Activated naive CD4-positive, alpha-beta T cell treated with anti-CD3 and anti-CD28 coated beads for 36 hours (primary cell): ENCODE measurements at places on chromosomes 4 and X.

- no peak for DNase-seq
Measured at GRCh38 chr4:171954650-171955049, 141.4 kb downstream of the GALNTL6 start.

- DNase-seq: no peak
Measured at GRCh38 chr4:125666635-125667034, 351.9 kb downstream of the FAT4 start.

DNA sequence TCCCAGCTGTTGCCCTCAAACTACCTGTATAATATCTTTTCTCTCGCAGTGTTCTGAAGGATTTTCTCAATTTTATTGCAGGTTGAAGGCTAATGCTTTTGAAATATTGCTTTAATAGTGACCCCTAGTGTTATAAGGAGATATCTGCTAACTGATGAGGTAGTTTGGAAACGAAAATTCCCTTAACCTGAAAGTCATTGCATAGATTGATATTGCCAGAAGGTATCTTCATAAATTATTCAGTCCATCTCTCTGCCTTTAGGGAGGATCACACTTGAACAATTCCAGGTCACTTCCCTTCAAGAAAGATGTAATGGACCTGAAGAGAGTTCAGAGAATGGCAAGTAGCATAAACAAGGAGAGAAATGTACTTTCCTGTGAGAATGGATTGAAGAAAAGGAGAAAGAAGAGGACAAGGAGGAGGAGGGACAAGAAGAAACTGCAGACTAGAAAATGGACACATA is 44.1 kb downstream of the TIGD4 start:
- DNase-seq: no peak

GRCh38 chrX:47583240-47583861 is 1.1 kb downstream of the TIMP1 start:
- DNase-seq: no peak

- no peak for DNase-seq
Measured at GRCh38 chrX:136262812-136263315, 11.7 kb upstream of the MAP7D3 start.

DNA sequence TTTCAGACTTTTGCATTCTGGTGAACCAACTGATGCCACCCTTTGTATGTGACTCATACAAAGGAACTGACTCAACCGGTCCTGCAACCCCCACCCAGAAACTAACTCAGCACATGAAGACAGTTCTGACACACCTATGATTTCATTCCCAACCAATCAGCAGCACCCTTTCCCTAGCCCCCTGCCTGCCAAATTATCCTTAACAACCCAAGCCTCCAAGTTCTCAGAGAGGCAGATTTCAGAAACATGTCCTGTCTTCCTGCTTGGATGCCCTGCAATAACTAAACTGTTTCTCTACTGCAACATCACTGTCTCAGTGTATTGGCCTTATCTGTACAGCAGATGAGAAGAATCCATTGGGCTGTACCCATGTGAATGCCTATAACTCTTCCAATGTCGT is 284.7 kb downstream of the CAMK2D start:
- DNase-seq: peak; percentile 67

GRCh38 chrX:41085512-41085877 is 250 bp downstream of the USP9X start:
- peak; percentile 61 for DNase-seq

GRCh38 chrX:38768079-38768478 is 33.2 kb upstream of the MID1IP1 start:
- DNase-seq: no peak

DNA sequence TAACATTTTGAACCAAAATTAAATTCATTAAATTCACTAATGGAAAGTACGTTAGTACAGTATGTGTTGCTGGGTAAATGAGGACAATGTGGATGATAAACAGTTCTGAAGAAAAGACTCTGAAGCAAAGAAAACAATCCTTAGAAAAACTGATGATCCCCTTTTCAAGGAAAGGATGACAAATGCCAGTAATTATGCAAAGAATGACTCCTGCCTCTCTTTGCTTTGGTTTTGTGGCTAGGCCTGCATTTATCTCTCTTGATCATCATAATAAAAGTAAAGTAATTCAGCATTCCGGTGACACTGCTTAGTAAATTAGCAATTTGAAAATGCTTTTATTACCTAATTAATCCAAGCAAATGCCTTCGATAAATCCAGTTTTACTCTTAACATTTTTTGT is 652.2 kb upstream of the DIPK2B start:
- no peak for DNase-seq

GRCh38 chrX:63526863-63527262 is 175.7 kb upstream of the SPIN4 start:
- no peak for DNase-seq

DNA sequence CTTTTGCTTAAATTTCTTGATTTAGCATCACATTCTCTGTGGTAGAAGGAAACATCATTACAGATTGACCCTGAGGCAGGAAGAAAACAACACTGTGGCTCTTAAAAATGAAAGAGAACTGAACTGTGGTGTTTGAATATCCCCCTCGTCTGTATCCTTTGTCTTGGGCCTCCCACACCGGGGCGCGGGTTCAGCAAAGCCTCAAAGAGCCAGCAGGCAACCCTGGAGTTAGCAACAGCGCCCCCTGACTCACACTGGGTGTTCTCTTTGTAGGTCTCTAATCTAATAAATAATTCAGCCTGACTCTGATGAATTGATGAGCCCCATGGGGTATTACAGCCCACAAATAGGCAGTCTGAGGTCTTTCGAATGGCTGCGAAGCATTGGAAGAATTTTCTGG is 46.1 kb upstream of the CTSO start:
- no peak for DNase-seq

DNA sequence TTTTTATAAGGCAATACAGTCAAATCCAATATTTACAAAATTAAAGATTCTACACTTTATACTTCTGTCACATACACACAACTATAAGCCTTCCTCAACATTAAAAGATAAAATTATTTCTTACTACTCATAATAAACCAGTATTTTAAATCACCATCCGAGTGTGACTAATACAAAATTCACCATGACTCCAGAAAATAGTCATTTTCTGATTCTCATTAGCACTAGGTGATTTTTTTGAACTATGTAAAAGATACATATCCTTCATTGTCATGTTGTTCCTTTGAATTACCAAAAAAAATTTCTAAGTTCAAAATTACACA is 646 bp upstream of the SLC7A11 start:
- no peak for DNase-seq

DNA sequence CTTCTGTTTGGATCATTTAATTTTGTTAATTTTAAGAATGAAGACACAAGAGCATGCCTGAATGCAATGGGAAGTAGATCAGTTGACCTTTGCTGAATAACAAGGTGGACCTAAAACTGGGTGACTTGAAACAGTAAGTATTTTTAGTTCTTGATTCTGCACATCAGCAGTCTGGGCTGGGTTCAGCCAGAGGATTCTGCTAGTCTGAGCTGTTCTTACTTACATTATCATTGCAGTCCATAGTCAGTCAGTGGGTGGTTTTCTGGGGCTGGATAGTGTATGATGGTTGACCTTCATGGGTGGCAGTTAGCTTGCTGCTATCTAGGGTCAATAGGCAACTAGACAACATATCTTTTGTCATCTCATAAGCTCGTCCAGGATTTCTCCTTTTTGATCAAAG is 91.4 kb downstream of the HS3ST1 start:
- no peak for DNase-seq

GRCh38 chr4:151716324-151716723 is 44.5 kb downstream of the GATB start:
- DNase-seq: no peak

DNA sequence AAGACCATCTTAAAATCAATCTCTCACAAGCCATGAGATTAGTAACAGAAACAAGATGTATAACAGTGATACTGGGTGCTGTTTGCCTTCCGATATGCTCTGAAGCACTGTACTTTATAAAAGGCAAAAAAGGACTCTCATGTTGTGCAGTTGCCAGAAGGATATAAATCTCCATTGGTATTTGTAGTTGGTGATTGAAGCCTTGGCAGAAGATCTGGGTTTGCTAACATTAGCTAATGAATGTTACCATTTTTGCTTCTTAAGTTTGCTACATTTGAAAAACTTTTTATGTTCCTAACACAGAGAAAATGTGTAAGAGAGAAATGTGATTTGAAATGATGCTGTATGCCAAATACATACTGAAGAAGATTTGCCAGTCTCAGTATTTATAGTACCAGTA is 44.4 kb downstream of the RAP1GDS1 start:
- DNase-seq: no peak

- DNase-seq: no peak
Measured at GRCh38 chr4:6752486-6752829, 30.1 kb upstream of the KIAA0232 start.

DNA sequence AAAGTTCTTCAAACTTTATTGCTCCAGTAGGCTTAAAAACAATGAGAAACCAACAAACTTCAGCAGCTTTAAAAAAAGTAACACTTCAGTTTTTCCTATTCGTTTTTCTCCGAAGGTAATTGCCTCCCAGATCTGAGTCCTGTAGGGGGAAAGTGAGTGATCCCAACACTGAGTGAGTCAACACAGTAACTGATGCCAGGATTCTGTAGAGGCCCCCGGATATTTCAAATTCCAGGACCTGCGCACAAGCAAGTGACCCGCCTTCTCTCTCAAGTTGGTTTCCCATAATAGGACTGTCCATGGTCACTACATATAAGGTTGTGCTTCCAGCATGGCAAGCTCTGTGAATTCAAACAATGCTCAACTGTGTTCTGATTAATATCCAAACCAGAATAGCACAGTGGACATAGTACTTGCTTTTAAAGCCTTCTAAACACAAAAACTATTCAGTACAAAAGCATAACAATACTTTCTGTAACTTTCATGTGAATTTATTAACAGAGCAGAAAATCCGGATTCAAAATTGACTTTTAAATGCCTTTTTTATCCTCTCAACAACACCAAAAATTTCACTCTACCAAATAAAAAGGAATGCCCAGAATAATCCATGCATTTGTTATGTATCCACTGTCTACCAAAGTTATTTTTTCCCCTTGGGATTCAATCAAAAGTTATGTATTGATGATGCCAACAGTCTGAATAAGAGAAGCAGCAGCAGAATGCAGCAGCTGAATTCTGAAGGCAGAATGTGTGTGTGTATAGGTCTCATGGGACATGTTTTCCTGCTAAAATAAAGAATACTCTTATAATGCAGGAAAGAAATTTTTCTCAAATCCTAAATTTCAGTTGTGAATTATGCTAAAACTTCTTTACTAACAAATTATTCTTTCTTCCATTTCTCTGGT is at the start of gene DMD:
TSS of gene DMD (minus strand) at position 194 of the 905 bp plus-strand sequence. CDS start 237 bp downstream, outside the sequence.
- DNase-seq: no peak

GRCh38 chr4:36323816-36324419 is 42.5 kb downstream of the DTHD1 start:
- DNase-seq: no peak

GRCh38 chr4:15968551-15969300 is 5.8 kb upstream of the FGFBP2 start:
- no peak for DNase-seq
